Ammon's horn (tissue), 1 donor: ENCODE measurements at places on chromosomes 6 and 20.

- DNase-seq = no peak
These were observed 272.2 kb downstream of the KCNQ5 start for GRCh38 chr6:72894091-72894490.

GRCh38 chr6:162560891-162561290 is 166.7 kb downstream of the PRKN start:
- DNase-seq = no peak

DNA sequence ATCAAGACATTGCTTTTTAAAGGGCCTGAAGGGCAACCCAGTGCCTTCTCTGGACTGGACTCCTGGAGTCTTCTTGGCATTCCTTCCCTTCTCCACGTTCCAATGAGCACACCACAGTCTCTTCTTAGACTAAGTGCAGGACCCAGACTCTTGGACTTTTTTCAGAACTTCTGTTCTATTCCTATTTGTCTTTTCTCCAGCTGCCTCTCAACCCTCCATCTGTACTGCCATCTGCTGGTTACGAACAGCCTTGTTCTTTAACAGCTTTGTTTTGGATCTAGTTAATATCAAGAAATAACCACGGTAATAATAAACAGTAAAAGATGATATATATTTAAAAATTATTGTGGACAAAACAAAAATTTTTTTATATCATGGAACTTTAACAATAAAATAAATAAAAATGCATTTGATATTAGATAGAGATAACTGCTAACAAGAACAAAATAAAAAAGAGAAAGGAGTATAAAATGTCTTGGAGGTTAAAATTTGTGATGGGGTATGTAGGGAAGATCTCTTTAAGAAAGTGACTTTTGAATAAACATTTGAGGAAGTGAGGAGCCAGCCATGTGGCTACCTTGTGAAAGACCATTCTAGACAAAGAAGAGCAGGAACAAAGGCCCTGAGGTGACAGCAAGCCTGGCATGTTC is 105.1 kb upstream of the HCRTR2 start:
- DNase-seq = peak; percentile 59

GRCh38 chr6:88377976-88378568 is 211.9 kb upstream of the CNR1 start:
- no peak for DNase-seq

DNA sequence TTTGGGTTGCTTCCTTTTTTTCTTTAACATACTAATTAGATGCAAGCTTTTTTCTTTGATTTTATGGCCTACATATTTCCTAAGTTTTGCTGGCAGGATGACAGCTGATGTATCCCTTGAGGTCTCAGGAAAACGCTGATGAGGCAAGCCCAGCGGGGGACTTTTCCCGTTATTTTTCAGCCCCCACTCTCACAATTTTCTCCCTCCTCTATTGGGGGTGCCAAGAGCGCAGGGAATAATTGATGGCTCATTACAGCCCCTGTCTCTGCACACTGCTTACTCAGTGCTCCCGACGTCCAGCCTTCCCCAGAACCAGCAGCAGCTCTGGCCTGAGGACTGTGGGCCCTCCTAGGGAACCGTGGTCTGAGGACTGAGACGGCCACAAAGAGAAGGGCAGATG is 38.6 kb upstream of the VSTM2L start:
- DNase-seq = no peak

- DNase-seq = no peak
These were observed 6.0 kb upstream of the FOXC1 start for GRCh38 chr6:1603708-1604107.

GRCh38 chr6:2110504-2110903 is 134.9 kb downstream of the GMDS start:
- DNase-seq = no peak

DNA sequence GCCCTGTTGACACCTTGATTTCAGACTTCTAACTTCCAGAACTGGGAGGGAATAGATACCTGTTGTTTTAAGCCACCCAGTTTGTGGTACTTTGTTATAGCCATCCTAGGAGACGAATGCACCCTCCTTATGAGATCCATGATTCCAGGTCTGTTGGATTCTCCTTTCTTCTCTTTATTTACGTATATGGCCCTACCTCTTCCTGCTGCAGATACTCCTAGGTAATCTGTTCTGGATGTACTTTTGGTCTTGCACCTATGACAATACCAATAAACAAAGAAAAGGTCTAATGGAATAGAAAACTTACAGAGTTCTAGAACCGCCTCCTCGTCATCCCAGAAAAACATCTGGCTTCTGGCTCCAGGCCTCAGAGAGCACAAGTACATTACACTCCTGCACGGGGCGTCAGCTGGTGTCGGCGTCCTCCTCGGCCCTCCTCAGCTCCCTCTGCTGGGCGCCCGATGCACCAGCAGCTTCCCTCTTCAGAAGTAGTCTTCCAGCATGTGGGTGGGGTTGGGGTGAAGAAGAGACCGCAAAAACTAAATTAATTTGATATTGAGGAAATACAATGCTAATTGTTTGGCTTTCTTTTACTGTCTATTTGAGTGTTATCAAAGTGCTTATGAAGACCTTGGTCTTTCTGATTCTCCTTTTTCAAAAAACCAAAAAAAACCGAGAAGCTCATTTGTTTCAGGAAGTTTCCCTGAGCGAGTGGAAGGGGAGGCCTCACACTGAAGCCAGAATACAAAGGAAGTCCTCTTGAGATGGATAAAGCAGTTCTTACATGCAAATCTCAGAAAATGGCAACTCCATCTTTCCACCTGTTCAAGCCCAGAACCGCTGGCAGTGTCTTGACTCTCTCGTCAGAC is 9.7 kb upstream of the ATXN1 start:
- DNase-seq = peak; percentile 88

GRCh38 chr20:63946986-63947637 is 9.1 kb downstream of the UCKL1 start:
- DNase-seq = no peak

DNA sequence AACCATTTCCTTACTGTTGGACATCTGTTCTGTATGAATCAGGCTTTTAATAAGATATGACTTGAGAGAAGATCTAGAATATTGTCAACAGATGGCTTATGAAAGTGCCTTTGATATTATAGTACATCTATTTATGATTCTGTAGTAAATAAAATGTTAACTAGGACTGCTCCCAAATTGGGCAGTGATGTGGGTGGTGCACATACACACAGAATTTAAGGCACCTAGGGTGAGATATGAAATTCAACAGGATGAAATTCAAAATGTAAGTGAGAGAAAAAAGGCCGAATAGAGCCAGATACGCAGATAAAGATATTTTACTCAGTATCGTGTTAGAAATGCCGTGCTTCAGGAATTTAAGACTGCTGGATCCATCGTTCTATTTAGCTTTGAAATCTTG is 26.3 kb downstream of the FAM50B start:
- DNase-seq = no peak

- no peak for DNase-seq
These were observed 21.0 kb upstream of the AVP start for GRCh38 chr20:3105256-3106137.
